H9 (cell line): ENCODE measurements at places on chromosomes 2 and 18.

DNA sequence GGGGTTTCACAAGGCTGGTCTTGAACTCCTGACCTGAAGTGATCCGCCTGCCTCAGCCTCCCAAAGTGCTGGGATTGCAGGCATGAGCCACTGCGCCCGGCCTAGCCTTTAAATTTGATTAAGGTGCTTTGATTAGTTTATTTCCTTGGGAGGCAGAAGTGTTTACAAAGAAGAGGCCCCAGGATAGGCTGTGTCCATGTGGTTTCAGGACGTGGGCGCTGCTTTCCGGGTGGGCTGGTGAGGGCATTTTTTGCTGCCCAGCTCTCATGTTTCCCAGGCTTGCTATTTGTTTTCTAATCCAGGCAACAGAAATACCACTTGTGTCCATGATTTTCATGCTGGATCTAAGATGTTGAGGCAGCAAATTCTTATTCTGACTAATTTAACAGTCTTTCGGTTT is 124.2 kb downstream of the SH3RF3 start:
- no peak for DNase-seq

DNA sequence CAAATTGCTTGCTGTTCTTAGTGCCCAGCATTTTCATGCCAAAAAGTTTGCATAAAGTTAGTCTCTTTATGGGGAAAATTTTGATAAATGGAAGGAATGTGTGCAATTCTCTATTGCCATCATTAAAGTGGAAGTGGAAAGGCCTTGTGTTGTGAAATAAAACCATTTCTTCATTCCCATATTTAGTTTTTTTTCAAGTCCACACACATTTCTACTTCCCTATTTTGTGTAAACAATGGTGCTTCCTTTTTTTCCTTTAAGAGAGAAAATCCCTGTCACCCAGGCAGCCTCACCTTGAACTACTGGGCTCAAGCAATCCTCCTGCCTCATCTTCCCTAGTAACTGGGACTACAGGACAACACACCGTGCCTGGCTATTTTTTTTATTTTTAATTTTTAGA is 42.3 kb upstream of the NCOA1 start:
- DNase-seq: no peak

GRCh38 chr18:38038242-38038641 is 472.6 kb upstream of the CELF4 start:
- no peak for DNase-seq

GRCh38 chr18:78543201-78543725 is 436.4 kb upstream of the SALL3 start:
- no peak for DNase-seq

- no peak for DNase-seq
These were observed 51.2 kb upstream of the LYPD6B start for GRCh38 chr2:148987286-148987685.

GRCh38 chr2:216133397-216133796 is 24.2 kb downstream of the XRCC5 start:
- no peak for DNase-seq

- no peak for DNase-seq
These were observed 186.5 kb downstream of the CCDC102B start for GRCh38 chr18:68984342-68984741.

DNA sequence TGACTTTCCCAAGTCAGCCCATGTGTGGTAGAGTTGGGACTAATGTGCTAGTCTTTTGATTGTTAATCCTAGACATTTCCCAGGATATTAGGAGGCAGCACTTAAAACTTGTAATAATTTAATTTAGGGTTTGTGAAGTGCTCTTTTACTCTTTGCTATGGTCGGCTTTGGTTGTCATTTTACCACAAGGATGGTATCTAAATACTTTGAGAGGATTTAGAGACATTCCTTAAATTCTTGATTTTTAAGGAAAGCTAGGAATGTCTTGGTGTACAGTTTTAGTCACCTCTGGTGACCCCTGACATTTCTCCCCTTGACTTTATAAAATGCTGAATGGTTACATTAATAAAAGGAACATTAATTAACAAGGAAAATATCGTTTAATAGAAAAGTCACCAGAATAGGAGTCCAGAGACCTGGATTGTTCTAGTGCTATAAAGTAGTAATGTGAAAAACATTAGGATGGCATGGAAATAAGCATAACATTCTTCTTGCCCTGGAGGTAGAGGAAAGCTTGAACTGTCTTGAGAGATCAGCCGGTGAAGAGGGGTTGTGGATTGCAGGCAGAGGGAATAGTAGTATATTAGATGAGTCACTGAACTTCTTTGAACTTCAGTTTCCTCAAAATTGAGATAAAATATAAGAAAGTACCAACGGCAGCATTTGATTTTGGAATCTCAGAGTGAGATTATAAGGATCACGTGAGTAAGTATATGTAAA is 209.2 kb downstream of the MCFD2 start:
- DNase-seq: no peak

- peak; percentile 48 for DNase-seq
These were observed 494 bp downstream of the HNRNPLL start for GRCh38 chr2:38602136-38602731.

- no peak for DNase-seq
These were observed 219.6 kb downstream of the ETAA1 start for GRCh38 chr2:67616749-67617148.
